ENCODE measurements at places on chromosomes 2 and 18. TPM values are rescaled to one million over a fixed set of nuclear protein-coding genes. Genes with fewer than 3 reads are reported as not detected.

LOXHD1 gene
- polyA plus RNA-seq, result 0.72 TPM

- no peak for DNase-seq
Measured at GRCh38 chr2:182077023-182077422, 91.4 kb downstream of the PPP1R1C start.

- peak; percentile 49 for DNase-seq
Measured at GRCh38 chr2:86290596-86291327, 46.7 kb downstream of the REEP1 start.

DNA sequence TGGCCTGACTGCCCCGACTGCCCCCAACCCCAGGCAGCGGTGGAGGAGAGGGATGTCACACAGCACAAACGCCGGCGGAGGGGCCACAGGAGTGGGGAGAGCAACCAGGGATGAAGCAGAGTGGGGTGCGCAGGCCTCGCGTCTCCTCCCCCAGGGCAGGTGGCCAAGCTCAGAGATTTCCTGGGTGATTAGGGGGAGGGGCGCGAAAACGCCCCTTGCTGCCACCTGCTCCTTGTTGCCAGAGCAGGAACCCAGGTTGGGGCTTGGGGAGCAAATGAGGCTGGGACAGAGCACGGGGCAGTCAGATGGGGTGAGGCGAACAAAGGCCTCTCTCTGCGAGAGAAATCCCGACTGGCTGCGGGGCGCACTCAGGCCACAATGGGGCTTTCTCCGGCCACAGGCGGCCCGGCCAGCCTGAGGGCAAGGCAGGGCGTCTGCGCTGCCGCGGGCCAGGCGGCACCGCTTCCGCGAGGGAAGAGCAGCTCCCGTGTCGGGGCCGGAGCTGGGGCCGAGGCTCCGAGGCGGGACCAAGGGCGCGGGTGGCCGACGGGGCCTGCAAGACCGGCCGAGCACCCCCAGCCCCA lies 11.5 kb downstream of the TEX44 start:
- DNase-seq, result peak; percentile 72

- no peak for DNase-seq
Measured at GRCh38 chr2:6827566-6828298, 38.0 kb downstream of the CMPK2 start.

GRCh38 chr2:69017080-69017479 lies 4.1 kb downstream of the ANTXR1 start:
- no peak for DNase-seq

DNA sequence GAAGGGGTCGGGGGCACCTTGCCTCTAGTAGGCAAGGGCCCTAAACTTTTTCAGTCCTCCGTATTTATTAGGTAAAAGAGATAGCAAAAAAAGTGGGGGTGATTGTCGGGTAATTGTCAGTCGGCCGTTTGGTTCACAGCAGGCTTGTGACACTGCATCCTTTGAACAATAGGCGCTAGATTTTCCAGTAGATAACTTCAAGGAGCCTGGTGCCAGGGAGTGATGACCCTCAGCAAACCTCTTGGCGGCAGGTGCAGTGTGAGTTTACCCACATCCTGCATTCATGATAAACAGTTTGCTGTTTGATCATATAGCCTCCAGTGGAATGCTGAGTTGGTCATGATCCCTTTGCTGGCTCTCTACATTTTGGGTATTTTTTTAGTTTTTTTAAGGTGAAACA lies 22.9 kb downstream of the SERPINB8 start:
- DNase-seq, result no peak
